ENCODE measurements at places on chromosomes 3 and 15.

DNA sequence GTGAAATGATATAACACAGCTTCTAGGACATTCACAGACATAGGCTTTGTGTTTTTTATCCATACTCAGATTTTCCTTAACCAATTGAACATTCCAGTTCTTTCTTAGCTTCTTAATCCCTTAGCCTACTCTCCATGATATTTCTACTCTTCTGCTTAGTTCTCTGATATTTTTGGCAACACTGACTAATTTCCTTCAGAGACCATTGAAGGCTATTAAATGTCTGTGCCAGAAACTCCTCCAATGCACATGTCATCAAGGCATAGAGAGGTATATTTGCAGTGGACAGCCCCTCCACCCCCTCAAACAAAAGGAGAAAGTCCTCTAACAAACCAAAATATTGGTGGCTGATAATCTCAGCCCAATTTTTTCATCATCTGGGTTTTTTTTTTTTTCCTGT, 105.9 kb upstream of the TSC22D2 start:
- DNase-seq, result no peak

DNA sequence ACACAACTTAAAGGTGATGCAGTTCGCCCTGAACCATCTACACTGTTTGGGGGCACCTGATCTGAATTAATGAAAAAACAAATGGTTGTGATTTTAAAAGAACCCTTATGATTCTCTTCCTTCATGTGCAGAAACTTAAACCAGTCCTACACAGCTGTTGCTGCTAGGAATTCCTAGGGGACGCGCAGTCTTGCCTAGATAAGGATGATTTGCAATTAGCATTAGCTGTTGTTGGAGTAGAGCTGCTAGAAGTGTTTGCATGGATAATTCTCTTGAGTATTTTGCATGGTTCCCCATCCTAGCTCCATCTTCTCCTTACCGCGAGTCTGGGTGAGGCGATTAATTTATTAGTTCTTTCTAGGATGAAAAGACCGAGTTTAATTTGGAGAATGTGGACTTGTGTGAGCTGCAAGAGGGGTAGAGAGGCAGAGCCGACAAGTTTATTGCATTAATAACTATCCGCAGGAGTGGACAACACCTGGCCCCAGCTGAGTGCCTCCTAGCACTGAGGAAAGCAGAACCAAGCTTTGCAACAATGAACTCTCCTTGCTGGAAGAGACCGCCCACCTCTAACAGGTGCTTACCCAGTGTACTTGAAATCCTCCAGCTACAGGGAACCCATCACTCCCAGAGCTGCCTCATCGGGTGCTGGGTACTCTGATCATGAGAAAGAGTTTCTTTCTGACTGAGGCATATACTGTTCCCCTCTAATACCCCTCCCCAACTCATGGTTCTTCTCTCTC, 75.0 kb upstream of the WNT7A start:
- no peak for DNase-seq

GRCh38 chr3:178147001-178147400, 389.2 kb upstream of the KCNMB2 start:
- DNase-seq, result no peak

DNA sequence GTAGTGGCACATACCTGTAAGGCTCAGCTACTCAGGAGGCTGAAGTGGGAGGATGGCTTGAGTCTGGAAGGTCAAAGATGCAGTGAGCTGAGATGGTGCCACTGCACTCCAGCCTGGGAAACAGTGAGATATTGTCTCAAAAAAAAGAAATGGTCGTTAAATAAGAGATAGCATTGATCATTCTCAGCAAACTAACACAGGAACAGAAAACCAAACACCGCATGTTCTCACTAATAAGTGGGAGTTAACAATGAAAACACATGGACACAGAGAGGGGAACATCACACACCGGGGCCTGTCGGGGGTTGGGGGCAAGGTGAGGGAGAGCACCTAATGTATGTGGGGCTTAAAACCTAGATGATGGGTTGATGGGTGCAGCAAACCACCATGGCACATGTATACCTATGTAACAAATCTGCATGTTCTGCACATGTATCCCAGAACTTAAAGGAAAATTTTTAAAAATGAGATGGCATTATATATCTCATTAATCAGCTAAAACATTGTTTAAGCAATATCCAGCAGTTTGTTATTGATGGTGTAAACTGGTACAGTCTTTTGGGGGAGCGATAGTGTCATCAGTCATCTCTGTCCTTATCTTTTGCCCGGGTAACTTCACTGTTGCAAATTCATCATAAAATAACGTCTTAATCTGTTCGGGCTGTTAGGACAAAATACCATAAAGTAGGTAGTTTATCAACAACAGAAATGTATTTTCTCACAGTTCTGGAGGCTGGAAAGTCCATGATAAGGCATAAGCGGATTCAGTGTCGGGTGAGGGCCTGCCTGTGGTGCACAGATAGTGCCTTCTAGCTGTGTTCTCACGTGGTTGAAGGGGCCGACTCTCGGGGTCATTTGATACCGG, 1.7 kb upstream of the MAN2A2 start:
- DNase-seq, result no peak

DNA sequence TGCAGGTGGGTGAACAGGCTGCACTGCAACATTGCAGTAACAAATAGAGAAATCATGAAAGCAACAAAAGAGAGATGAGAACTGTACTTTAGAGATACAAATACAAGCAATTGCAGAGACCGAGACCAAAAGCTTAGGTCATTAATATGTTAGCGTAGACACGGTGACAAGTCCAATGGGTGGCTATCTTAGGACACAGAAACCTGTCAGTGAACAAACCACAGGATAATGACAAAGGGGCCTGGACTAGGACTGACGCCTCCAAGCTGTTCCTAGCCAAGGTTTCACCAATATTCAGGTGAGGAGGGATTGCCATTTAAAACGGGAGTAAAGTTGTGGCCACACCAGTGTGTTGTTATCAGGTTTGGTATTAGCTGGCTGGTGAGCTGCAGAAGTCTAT, 41.7 kb upstream of the BLM start:
- DNase-seq, result no peak

GRCh38 chr3:36132214-36132613, 248.1 kb upstream of the STAC start:
- DNase-seq, result no peak

- no peak for DNase-seq
Measured at GRCh38 chr3:66200147-66200546, 20.7 kb upstream of the SLC25A26 start.

DNA sequence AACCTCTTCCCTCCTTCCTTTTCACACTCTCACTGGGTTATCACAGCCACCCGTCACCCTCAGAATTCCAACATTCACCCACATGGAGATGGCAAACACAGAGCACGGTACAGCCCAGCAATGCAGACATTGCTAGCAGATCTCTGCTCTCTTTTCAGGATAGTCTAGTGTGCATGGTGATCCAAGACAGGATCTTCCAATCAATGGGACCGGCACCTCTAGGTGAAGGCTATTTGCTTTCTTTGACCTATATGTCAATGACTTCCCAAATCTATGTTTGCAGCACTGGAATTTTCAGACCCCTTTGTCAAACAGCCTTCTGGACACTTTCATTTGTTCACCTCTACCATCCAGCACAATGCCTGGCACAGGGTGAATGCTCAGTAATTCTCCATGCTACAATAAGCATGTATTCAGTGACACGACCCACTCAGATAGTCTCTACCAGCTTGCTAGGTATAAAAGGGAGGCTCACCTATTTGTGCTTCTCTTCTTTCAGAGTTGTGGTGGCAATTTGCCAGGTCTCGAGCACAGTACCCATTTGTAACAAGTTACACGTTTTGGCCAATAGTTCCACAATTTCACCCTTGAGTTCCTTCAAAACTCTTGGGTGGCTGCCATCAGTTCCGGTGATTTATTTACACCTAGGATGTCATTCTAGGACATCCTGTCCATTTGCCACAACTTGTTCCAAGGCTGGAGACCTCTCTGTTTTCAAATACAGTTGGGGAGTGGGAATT, 279.1 kb upstream of the ICE2 start:
- no peak for DNase-seq
